HEK293T (cell line): ENCODE measurements at places on chromosomes 4 and X.

GRCh38 chr4:6155996-6156750 is 44.2 kb downstream of the JAKMIP1 start:
- no peak for DNase-seq

- DNase-seq = no peak
Measured at GRCh38 chrX:153517946-153518834, 748 bp downstream of the ATP2B3 start.

GRCh38 chr4:5772528-5773270 is 61.7 kb downstream of the EVC start:
- no peak for DNase-seq

DNA sequence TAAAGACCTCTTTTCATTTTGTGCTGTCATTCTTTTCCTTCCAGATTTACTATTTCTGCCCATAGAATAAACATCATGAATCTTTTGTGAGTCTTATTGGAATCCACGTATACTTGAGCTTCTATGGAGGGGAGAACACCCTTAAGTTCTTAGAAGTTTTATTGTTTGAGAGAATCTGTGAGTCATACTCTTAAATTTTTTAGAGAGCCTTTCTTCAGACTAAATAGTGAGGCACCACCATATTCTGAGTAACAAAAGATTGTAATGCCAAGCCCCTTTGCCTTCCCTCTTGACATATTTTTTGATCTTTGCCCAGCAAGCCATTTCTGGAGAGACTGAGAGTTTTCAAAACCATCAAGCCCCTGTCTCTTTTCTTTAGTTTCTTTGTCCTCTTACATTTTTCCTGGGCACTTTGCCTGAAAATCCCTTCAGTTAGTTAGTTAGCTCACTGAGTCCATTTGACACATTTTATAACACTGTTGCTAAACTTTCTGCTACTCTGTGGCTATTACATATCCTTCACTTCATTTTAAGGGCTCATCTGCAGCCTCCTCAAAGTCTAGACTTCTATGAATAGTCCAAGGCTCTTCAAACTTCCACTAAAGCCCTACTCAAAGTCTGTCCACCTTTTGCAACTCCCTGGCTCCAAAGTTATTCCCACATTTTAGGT is 65.3 kb upstream of the NDUFC1 start:
- no peak for DNase-seq

GRCh38 chr4:116070283-116070682 is 956.9 kb upstream of the NDST4 start:
- no peak for DNase-seq

DNA sequence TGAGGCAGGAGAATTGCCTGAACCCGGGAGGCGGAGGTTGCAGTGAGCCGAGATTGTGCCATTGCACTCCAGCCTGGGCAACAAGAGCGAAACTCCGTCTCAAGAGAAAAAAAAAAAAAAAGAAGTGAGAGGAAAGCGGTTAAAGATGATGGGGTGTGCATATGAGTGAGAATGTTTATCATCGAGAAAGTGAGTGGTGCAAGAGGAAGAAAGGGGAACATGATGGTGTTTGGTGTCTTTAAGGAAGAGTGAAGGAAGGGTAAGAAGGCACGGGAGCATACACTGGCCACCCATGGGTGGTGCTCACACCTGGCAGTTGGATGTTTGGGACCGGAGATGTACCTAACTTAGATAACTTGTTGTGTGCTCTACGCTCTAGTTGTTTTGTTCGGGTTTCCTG is 62.2 kb downstream of the STOX2 start:
- DNase-seq = no peak

- no peak for DNase-seq
Measured at GRCh38 chr4:5203309-5203992, 152.2 kb downstream of the STK32B start.

GRCh38 chr4:21387683-21388082 is 560.9 kb downstream of the KCNIP4 start:
- DNase-seq = no peak

GRCh38 chrX:55201930-55202579 is 18.1 kb upstream of the PAGE5 start:
- no peak for DNase-seq
